ENCODE measurements at places on chromosomes 6 and 20. TPM values are rescaled to one million over a fixed set of nuclear protein-coding genes. Genes with fewer than 3 reads are reported as not detected.

GRCh38 chr20:34549291-34549928 lies 9.1 kb upstream of the MAP1LC3A start:
- no peak overlapping the region for H3K4me3 ChIP-seq
- no peaks in the 10 kb centered on the region for H3K27me3 ChIP-seq
- no peak for DNase-seq
- no peaks in the 10 kb centered on the region for H3K36me3 ChIP-seq

DNA sequence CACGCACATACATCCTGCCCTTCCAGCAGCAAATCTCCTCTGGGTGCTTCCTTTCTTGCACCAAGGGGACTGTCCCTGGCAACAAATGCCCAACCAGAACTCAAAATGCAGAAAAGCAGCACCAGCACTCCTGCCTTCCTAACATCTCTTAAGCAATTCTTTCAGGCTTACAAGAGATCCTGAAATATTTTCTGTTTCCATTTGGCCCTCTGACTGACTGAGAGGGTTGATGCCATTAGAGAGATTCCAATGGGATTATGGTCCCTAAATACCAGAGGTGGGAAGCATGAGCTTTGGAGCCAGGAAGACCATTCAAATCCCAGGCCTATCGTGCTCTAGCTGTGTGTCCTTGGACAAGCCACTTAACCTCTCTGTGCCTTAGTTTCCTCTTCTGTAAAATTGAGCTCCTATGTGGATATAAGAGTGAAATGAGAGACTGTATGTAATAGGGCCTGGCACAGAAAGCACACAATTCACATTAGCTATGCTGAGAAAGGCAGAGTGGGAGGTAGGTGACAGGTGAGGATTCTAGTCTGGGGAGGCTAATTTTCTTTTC lies 56.8 kb downstream of the PRDM1 start:
- DNase-seq: no peak
- no peaks in the 10 kb centered on the region for H3K36me3 ChIP-seq
- no peak overlapping the region for H3K4me3 ChIP-seq
- peaks cover 10% of the 10 kb centered on the region for H3K27me3 ChIP-seq

- DNase-seq: no peak
- no peaks in the 10 kb centered on the region for H3K36me3 ChIP-seq
- no peak overlapping the region for H3K4me3 ChIP-seq
- H3K27me3 ChIP-seq: no peaks in the 10 kb centered on the region
- no peak overlapping the region for H3K27ac ChIP-seq
These were observed 45.2 kb downstream of the OSTM1 start for GRCh38 chr6:108029226-108029921.

GRCh38 chr6:3425574-3425973 lies 31.3 kb downstream of the SLC22A23 start:
- no peak for DNase-seq
- H3K36me3 ChIP-seq: no peaks in the 10 kb centered on the region
- peaks cover 20% of the 10 kb centered on the region for H3K4me1 ChIP-seq
- no peaks in the 10 kb centered on the region for H3K27me3 ChIP-seq
- H3K4me3 ChIP-seq: no peak overlapping the region
- no peak overlapping the region for H3K27ac ChIP-seq

DNA sequence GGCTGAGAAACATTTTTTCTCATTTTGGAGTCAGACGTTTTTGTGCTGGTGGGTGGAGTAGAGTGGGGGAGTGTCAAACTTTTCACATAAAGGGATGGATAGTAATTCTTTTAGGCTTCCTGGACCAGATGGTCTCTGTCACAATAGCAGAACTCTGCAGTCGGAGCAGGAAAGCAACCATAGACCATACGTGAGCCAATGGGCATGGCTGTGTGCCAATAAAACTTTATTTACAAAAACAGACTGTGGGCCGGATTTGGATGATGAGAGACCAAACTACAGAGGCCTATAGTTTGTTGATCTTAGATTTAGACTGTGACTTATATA lies 70.8 kb upstream of the SLC22A23 start:
- no peak overlapping the region for H3K4me3 ChIP-seq
- no peak overlapping the region for H3K27ac ChIP-seq
- H3K4me1 ChIP-seq: no peaks in the 10 kb centered on the region
- H3K36me3 ChIP-seq: no peaks in the 10 kb centered on the region
- DNase-seq: no peak

DNA sequence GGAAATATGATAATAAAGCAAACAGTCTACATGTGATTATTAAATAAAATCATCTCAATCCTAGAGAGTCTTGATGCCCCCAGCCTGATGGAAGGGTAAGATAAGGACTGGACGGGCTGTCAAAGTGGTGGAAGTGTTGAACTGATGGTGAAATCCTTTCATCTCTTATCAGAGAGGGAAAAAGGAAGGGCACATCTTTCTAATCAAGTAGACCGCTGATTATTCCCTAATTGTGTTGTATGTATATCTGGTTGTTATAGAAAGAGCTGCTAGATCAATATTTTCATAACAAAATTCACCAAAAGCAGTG lies 184.5 kb downstream of the PDE7B start:
- no peak for DNase-seq
- no peaks in the 10 kb centered on the region for H3K27me3 ChIP-seq
- no peaks in the 10 kb centered on the region for H3K36me3 ChIP-seq

- no peaks in the 10 kb centered on the region for H3K27me3 ChIP-seq
- no peaks in the 10 kb centered on the region for H3K36me3 ChIP-seq
- DNase-seq: no peak
- H3K4me1 ChIP-seq: no peaks in the 10 kb centered on the region
- no peak overlapping the region for H3K27ac ChIP-seq
- H3K4me3 ChIP-seq: no peak overlapping the region
These were observed 15.1 kb upstream of the EDN1 start for GRCh38 chr6:12275107-12275506.

GRCh38 chr6:160034036-160034930 lies 65.4 kb downstream of the IGF2R start:
- no peak overlapping the region for H3K27ac ChIP-seq
- DNase-seq: no peak
- H3K36me3 ChIP-seq: peaks cover 5% of the 10 kb centered on the region

- H3K4me3 ChIP-seq: no peak overlapping the region
- peaks cover 2% of the 10 kb centered on the region for H3K4me1 ChIP-seq
- no peak for DNase-seq
- no peaks in the 10 kb centered on the region for H3K27me3 ChIP-seq
These were observed 155.2 kb downstream of the TINAG start for GRCh38 chr6:54463354-54464024.

- no peak overlapping the region for H3K4me3 ChIP-seq
- no peaks in the 10 kb centered on the region for H3K27me3 ChIP-seq
- no peak overlapping the region for H3K27ac ChIP-seq
These were observed 59.8 kb downstream of the MRPL14 start for GRCh38 chr6:44067173-44068139.

GRCh38 chr6:101281266-101281665 lies 112.2 kb upstream of the GRIK2 start:
- H3K27ac ChIP-seq: no peak overlapping the region
- H3K4me3 ChIP-seq: no peak overlapping the region
- no peaks in the 10 kb centered on the region for H3K4me1 ChIP-seq
- no peaks in the 10 kb centered on the region for H3K36me3 ChIP-seq
- DNase-seq: no peak

GRCh38 chr20:60132162-60132826 lies 174.1 kb downstream of the CDH26 start:
- H3K4me3 ChIP-seq: no peak overlapping the region
- H3K27me3 ChIP-seq: no peaks in the 10 kb centered on the region
- no peaks in the 10 kb centered on the region for H3K36me3 ChIP-seq
- no peaks in the 10 kb centered on the region for H3K4me1 ChIP-seq
- H3K27ac ChIP-seq: no peak overlapping the region

DNA sequence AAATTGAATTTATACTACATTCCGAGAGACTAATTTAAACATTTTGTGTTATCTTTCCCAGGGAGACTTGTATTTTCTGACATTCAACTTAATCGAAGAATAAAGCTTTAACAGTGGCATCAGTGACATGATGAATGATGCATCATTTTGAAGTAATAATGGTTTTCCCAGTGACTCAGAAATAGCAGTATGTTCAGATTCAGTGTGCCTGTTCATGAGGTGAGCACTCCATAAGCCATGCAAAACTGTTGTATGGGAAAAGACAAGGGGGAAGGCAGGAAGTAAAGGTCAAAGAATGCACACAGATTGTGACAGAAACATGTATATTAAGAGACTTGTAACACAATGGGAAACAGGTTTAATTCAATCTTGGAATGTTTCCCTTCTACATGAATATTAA lies 1348.2 kb upstream of the GJE1 start:
- H3K4me3 ChIP-seq: no peak overlapping the region
- no peaks in the 10 kb centered on the region for H3K27me3 ChIP-seq
- H3K4me1 ChIP-seq: no peaks in the 10 kb centered on the region
- peak; percentile 61 for DNase-seq
- no peak overlapping the region for H3K27ac ChIP-seq
- H3K36me3 ChIP-seq: no peaks in the 10 kb centered on the region

GRCh38 chr20:5654557-5654956 lies 95.6 kb upstream of the SHLD1 start:
- no peaks in the 10 kb centered on the region for H3K36me3 ChIP-seq
- no peaks in the 10 kb centered on the region for H3K27me3 ChIP-seq
- H3K27ac ChIP-seq: peak overlapping the region; percentile 53
- H3K4me1 ChIP-seq: peaks cover 29% of the 10 kb centered on the region
- DNase-seq: peak; percentile 80
- H3K4me3 ChIP-seq: no peak overlapping the region

Gene PACRG
- not detected for total RNA-seq

Gene GTSF1L
- not detected for total RNA-seq

Gene ME1
- 29.3 TPM for total RNA-seq

Gene GGTLC1
- not detected for total RNA-seq

Gene WASF1
- 20.9 TPM for total RNA-seq

Gene SLC22A16
- not detected for total RNA-seq

All from endothelial cell of umbilical vein (primary cell).